Epithelial cell of prostate (primary cell): ENCODE measurements at places on chromosomes 13 and 19.

DNA sequence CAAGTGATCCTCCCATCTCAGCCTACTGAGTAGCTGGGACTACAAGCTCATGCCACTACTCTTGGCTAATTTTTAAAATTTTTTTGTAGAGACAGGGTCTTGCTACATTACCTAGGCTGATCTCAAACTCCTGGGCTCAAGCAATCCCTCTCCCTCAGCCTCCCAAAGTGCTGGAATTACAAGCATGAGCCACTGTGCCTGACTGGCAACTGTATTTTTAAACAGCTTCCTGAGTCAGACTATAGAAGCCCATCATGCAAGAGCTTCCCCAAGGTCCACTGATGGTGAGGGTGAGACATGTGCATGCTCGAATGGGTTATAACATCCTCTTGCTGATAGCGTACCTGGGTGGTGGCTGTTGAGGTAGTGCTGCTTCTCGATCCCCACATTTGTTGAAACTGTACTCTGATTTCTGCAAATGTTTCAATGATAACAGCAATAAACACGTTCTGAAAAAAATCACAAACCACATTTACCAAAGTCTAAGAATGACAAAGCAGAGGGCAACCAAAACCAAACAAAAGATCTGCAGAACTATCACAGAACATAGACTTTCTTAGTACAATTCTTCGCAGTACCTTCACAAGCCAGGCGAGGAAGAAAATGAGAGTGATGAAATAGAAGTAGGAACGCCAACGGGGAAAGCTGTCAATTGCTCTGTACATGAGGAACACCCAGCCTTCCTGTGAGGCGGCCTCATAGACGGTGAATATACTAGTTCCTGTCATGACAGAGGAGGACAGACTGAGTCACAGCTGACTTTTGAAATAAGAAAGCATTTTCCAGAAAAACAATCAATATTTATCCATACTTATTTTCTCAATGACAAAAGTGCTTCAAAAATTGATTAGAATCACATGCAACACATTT is 124.4 kb downstream of the NALCN start:
- DNase-seq: no peak

DNA sequence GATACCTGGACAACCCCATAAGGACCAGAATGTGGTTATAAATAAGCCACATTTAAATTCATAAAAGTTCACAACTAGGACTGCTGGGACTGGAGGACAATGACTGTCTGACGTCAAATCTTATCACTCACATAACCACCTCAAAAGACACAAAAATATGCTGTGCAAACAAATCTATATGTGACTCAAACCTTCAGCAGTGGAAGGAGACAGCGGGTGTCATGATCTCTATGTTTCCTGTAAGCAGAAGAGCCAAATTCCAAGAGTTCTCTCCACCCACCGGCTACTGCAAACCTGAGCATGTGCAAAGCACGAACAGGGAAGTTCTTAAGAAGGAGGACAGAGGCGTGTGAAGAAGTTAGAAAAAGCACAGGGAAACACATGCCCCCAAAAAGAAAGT is 113.2 kb downstream of the MYCBP2 start:
- no peak for DNase-seq

DNA sequence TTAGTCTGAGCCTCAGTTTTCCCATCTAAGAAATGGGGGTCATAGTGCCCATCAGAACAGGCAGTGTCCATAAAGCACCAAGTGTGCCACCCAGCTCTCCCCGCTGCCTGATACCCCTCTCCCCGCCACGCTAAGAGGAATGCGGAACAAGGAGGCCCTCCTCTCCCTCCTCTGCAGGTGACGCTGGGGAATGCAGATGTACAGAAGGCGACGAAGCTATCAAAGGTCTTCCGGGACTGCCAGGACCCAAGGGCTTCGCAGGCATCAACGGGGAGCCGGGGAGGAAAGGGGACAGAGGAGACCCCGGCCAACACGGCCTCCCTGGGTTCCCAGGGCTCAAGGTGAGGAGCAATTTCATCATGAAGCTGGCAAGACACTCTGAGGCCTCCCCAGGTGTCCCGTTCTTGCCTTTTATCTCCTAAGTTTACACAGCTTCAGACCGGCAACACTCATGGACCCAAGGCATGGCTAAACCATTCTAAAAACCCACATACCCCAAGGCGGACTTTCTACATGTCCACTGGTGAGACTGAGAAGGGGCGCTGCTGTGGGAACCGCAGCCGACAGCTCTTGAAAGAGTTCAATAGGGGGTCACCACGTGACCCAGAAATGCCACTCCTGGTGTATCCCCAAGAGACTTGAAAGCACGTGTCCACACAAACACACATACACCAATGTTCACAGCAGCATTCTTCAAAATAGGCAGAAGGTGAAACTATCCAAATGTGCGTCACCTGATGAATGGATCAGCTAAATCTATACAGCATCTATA is 102.7 kb downstream of the RAB20 start:
- DNase-seq: no peak

GRCh38 chr13:43979492-43979891 is 99.8 kb downstream of the LACC1 start:
- no peak for DNase-seq

DNA sequence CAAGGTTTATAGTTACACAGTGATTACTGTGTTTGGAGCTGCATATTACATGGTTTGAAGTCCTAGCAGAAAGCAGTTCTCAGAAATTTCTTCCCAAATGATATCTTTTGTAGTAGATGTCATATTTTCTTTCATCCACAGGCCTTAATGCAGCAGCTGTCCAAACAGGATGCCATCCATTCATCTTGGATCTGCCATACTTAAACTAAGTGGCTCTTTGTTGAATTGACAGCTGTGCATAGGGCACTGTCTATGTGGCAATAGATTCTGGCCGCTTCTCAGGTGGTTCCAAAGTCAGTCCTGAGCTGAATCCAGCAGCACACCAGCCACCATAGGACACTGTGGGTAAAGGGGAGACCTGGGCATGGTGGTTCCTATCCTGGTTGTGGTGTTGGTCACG is 41.6 kb upstream of the SPRY2 start:
- DNase-seq: no peak

GRCh38 chr13:79812070-79812850 is 331.3 kb downstream of the NDFIP2 start:
- DNase-seq: no peak

DNA sequence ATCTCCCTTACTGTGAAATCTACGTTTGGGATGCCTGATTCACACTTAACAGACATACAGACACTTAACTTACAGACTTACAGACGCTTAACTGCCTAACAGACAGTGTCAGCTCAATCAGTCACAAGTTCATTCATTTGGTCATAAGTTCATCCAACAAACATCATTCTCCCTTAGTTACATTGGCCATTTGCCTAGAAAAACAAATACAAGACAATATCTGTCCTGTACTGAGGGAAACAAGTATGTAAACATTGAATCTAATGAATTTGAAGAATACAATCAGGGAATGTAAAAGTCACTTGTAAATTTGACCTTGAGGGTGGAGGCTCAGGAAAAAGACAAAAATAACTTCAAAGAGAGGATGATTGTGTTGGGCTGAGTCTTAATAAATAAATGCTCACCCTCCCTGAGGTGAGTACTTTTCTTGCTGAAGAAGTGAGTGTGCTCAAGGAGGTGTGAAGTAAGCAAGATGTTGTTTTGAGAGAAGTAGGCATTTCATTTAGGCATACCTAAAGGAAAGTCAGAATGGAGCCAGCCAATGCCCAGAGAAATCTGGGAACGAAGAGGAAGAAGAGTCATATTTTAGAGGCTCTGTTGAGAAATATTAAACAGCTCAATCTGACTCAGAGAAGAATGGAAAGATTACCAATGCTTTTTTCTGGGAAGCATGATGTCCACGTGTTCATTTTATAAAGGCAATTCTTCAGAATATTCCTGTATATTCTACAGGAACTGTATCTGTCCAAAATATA is 958.4 kb upstream of the SLC10A2 start:
- DNase-seq: no peak

GRCh38 chr13:40438999-40439797 is 227.2 kb downstream of the FOXO1 start:
- DNase-seq: no peak

- no peak for DNase-seq
These were observed 132.1 kb upstream of the MCF2L start for GRCh38 chr13:112836940-112837339.

GRCh38 chr19:10422046-10422461 is 1.7 kb downstream of the PDE4A start:
- DNase-seq: no peak

DNA sequence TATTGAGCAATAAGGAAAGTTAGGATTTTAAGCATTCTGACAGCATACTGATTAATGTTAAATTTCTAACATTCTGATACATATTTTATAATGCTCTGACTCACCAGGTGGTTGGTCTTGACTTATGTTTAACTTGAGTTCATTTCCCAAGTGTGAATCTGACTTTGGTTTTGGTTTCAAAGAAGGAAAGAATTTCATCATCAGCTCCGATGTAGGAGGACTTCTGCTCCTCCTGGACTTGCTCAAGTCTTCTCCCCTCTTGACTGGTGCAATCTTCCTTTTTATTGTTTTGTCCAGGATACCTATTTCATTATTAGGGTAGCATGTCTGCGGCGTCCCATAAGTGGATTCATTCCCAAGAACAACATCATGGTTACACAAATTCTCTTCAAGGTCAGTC is 141.3 kb downstream of the RNF17 start:
- no peak for DNase-seq

GRCh38 chr13:110268061-110268460 is 38.9 kb downstream of the COL4A1 start:
- no peak for DNase-seq

GRCh38 chr13:31096654-31097302 is 64.9 kb downstream of the HSPH1 start:
- peak; percentile 12 for DNase-seq

- no peak for DNase-seq
These were observed 17.7 kb downstream of the TMEM272 start for GRCh38 chr13:51827254-51827653.

DNA sequence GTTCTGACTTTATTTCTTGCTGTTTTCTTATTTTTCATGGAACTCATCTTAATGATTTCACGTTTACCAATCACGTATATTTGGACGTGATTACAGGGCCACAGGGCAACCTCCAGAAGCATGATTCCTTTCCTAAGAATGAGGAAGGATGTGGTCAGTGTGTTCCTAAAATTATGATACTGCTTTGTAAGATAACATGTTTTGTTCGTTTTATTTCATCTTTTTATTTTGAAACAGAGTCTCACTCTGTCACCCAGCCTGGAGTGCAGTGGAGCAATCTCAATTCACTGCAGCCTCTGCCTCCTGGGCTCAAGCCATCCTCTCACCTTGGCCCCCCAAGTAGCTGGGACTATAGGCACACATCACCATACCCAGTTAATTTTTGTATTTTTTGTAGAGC is 24.8 kb upstream of the LAIR1 start:
- no peak for DNase-seq

- no peak for DNase-seq
These were observed 222.1 kb downstream of the ZIC5 start for GRCh38 chr13:99749271-99750019.

- DNase-seq: no peak
These were observed 1.2 kb downstream of the CD33 start for GRCh38 chr19:51226067-51226466.

- peak; percentile 85 for DNase-seq
These were observed 460.5 kb downstream of the COG6 start for GRCh38 chr13:40116008-40116407.

- no peak for DNase-seq
These were observed 15.6 kb upstream of the KCNC3 start for GRCh38 chr19:50344661-50345318.

GRCh38 chr13:42151781-42152180 is 103.3 kb downstream of the DGKH start:
- DNase-seq: no peak

- no peak for DNase-seq
These were observed 219.5 kb downstream of the POU4F1 start for GRCh38 chr13:78383899-78384298.

DNA sequence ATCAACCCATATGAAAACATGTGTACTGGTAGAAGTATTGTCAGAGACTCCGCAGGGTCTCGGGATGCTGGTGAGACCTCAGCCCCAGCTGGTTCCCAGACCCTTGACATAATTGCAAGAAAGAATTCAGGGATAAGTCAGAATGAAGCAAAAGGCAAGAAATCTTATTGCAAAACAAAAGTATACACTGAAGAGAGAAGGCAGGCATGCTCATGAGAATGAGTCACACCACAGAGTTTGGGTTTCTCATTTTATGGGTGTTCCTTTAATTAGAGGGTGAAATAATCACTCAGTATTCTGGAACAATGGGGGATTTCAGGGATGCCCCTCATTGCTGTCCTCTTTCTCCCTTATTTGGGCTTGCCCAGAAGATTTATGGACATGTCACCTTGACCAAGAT is 1423.8 kb upstream of the MIR17HG start:
- DNase-seq: peak; percentile 18

- no peak for DNase-seq
These were observed at the start of gene MYH14 for GRCh38 chr19:50203281-50204080. Gene MYH14, plus strand, starts transcription at chr19:50203622. Its CDS starts 6,744 bp downstream, at chr19:50210366.

DNA sequence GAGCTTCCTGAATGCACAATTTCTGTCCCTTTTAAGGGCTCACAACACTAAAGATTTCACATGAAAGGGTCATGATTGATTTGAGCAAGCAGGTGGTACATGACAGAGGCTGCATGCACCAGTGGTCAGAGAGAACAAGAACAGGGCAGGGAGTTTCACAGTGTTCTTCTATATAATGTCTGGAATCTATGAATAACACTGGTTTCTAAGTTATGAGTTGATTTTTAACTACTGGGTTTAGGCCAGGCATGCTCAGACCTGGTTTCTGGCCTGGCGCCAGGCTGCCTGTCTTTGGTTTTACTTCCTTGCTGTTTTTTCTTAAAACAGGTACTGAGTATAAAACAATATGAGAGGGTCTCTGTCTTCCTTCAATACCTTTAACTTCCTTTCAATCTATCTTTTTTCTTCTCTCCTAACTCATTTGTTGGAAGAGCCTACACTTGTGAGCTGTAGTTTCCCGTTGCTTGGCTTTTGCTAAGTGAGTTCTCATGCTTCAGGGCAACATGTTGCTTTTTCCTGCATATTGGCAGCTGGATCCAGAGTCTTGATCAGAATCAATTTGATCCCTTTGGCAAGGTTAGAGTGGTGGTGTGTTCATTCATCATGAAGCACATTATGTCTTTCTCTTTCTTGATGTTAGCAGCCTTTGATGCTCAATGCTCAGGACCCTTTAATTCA is 38.5 kb upstream of the FGF14 start:
- DNase-seq: peak; percentile 33

DNA sequence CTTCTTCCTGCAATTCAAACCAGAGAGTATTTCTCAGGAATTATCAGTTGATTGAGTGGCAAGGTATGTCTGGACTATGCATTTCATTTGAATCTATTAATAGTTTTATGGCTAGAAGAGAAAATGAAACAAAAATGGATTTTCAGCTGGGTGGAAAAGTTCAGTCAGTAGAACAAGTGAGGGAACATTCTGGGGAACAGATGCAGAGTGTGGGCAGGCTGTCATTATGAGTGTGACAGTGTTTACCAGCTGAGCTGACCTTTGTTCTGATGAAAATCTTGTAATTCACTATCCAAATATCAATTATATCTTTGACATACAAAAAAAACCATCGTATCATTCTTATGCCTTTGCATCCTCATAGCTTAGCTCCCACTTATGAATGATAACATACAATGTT is 2.6 kb upstream of the CLC start:
- no peak for DNase-seq
